Activated CD4-positive, CD25-positive, alpha-beta regulatory T cell treated with anti-CD3 and anti-CD28 coated beads, Interleukin-2, amount 50 U/mL, for 72 hours (primary cell): ENCODE measurements at places on chromosomes 4 and X.
A peak's percentile ranks its signal among the peaks of the same experiment; 100 is the strongest.

DNA sequence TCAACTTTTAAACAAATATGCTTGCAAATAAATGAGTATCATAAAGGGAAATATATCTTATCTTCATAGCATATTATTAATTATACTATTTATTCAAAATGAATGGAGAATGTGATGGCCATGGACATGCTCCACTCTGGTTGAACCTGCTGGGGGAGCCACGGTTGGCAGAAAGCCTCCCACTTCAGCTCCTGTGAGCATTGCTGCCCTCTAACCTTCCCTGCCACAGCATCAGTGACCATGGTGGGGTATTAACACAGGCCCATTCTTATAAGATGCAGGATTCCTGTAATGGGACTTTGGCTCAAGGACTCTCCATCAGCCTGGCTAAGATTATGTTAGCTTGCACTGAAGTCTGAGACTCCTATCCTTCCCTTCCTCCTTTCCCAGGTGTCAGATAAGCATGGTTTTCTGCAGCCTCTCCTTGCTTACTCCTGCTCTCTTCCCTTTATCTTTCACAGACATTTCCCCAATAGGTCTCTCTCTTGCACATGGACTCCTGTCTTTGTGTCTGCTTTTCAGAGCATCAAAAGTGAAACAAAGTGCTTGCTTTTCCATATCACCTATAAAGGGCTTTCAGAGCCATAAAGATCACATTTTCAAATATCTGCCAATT, 4.9 kb upstream of the ABRAXAS1 start:
- DNase-seq: no peak

- DNase-seq: no peak
These were observed 31.2 kb downstream of the PIGG start for GRCh38 chr4:530017-530781.

DNA sequence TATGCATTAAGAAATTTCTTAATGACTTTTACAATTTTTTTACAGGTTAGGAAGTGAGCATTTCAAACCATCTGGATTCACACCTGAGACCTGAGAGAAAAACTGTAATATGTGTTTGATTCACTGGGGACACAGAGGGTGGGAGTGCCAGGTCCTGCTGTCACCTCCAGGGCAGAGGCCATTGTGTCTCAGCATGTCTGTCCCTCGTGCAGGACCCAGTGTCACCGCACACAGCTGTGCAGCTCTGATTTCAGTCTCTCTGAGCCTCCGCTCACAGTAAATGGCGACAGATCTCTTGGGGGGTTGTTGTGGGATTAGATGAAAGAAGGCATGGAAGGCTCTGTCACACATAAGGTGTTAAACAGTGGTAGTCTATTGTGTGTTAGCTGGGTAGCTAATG, 23.0 kb upstream of the CLDN24 start:
- DNase-seq: no peak

DNA sequence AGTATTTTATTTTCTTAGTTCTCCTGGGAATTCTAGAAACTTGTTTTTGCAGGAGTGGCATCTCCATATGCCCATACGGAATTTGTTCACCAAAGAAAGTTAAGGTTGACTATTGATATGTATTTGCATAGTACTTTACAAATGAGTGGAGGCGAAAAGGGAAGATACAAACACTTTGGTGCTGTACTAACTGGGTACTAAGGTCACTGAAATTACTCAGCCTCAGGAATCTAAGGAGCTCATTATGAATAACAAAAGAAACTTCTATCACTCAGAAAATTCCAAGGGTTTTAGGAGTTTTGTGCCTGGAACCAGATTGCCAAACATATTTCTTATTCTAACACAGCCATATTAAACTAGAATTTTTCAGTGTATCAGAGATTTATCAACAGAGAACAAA, 27.4 kb upstream of the TMPRSS11B start:
- DNase-seq: no peak

DNA sequence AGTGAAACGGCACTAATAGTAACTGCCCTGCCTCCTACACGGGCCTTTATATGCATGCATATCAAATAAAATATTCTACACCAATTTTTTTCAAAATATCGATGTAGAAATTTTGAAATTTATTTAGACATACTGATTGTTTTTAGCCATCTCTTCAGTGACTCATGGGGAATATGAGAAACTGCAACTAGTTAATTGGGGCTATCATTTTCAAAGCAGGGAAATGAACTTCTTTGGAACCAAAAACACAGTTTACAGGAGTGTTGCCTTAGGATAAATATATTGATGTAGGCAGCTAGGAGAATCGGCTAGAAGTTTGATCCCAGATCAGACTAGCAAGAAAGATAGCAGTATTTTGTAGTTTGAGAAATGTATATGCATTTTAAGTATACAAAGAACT, 1010.8 kb upstream of the AGA start:
- no peak for DNase-seq

GRCh38 chrX:24371391-24371972, 11.0 kb downstream of the SUPT20HL1 start:
- peak; percentile 48 for DNase-seq

GRCh38 chr4:168773388-168774195, 236.5 kb downstream of the CBR4 start:
- no peak for DNase-seq

- peak; percentile 33 for DNase-seq
These were observed 877 bp downstream of the JAKMIP1 start for GRCh38 chr4:6199422-6199921.

DNA sequence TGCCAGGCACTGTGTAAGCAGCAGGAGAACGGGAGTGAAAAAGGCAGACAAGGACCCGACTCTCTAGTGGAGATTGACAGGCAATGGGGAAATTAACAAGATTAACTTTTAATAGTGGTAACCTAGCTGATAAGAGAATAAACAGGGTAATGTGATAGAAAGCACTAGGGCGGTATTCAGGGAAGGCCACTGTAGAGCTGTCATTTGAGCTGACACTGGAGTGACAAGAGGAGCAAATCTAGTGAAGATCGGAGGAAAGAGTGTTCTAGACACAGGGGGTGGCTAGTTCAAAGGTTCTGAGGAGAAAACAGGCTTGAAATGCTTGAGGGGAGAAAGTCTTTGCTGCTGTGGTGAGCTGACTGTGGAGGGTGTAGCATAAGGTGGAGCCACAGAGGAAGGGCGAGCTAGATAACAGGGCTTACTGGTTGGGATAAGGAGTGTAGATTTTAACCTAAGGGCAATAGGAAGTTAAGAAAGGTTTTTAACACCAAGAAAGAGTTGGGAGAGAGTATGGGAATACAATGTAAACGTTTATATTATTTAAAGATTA, 122.8 kb downstream of the SLC10A7 start:
- DNase-seq: no peak

DNA sequence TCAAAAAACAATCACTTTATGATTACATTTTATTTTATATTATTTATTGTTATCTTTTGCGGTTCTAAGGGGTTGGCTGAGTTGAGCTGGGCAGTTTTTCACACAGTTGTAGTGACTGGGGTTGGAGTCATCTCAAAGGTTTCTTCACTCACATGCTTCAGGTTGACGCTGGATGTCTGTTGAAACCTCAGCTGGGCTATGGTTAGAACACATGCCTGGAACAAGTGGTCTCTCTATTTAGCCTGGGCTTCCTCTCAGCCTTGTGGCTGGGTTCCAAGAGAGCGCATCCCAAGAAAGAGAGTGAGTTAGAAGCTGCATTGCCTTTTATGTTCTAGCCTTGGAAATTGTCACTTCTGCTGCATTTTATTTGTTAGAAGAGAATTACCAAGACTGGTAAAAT, 87.4 kb downstream of the CBLL2 start:
- DNase-seq: no peak

GRCh38 chr4:41639291-41639690, 101.3 kb downstream of the LIMCH1 start:
- DNase-seq: no peak

- no peak for DNase-seq
These were observed 390.6 kb downstream of the GPM6A start for GRCh38 chr4:175421506-175421905.

DNA sequence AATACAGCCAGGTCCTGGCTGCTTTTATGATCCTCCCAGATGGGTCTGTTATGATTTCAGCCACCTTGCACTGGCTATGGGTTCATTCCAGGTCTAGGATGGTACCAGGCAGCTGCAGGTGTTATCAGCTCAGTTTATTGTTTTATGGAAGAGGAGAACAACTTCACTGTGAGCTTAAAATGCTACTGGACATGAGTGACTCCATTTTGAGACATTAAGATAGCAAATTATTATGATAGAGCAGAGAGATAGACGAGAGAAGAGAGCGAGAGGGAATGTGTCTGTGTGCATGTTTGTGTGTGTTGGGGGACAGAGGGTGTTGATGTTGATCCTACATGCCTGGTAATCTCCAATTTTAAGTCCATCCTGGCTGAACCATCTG, 820.2 kb downstream of the FSTL5 start:
- no peak for DNase-seq

DNA sequence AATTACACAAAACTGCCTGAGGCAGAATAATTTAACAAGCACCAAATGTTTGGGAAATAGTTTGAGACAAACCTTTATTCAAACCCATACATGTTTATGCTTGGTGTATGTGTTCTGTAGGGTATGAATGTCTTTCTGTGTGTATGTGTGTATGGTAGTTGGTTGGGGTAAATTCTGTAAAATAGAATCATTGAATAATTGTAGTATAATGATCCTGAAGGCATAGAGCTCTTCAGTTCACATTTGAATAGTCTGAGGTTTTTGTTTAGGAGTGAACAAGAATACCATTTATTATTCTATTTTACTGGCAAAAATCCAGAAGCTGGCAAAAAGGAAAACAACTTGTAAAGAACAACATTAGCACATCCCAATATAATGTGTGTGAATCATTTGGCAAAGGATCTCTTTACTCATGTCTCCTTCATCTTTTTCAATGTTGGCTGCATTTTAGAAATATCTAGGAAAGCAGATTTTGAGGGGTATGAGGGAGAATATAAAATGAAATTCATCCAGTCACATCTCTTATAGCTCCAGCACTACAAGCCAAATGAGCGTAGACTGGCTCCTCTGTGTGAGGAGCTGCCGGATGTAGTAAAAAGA, 360.0 kb downstream of the CHIC1 start:
- no peak for DNase-seq

DNA sequence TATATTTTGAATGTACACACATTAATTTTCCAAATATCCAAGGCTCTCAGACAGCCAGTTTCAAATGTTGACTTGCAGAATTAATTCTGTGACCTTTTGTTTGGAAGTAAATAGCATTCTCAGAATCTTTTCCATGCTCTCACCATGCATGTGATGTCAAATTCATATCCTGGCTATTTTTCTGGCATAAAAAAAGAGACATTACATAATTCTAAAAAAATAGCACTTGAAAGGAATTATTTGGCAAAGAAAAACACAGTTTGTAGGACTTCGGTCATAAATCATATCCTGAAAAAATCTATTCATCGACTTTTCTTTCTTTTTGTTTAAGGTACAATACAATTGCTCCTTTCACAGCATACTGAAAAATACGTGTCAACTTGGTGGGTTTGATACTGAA, 111.2 kb downstream of the GLRA3 start:
- DNase-seq: no peak

DNA sequence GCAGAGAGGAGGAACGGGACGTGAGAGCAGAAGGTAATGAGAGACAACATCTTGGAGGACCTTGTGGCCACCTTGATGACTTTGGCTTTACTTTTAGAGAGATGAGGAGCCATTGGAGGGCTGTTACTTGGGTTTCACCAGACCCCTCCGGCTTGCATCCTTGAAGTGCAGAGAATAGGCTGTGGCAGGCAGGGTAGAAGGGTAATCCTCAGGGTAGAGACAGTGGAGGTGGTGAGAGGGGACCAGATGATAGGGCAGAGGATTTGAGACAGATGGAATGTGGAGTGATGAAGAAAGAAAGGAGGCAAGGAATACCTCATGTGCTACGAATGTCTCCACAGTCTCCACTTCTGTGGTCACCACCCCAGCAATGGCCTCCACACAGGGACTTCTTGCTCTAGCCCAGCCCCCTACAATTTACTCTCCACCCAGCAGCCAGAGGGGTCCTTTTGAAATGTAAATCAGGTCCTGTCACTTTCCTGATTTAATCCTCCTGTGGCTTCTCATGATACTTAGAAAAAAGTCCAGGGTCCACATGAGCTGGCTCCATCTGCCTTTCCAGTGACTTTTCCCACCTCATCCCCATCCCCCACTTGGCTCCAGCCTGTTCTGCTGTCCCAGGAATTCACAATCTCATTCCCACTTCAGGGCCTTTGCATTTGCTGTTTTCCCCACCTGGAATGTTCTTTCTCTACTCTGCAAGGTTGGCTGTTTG, 115.0 kb downstream of the PJA1 start:
- no peak for DNase-seq

DNA sequence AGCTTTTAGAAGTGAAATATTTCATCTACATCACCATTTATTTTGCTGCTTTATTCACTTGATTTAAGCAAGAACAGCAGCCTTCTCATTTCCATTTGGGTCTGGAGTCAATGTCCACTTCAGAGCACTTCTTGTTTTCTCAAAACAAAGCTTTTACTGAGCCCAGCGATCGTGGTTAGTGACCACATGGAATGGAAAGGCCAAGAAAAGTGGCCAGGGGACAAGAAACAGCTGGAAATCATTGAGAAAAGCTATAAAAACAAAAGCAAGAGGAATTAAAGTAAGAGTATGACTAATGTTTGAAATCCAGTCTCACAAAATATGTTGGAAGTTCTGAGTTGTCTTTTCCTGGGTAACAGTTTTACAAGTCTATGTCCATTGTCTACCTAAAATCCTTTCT, 328.4 kb upstream of the INTU start:
- DNase-seq: no peak

- no peak for DNase-seq
These were observed 97.2 kb upstream of the METTL14 start for GRCh38 chr4:118587946-118588345.

DNA sequence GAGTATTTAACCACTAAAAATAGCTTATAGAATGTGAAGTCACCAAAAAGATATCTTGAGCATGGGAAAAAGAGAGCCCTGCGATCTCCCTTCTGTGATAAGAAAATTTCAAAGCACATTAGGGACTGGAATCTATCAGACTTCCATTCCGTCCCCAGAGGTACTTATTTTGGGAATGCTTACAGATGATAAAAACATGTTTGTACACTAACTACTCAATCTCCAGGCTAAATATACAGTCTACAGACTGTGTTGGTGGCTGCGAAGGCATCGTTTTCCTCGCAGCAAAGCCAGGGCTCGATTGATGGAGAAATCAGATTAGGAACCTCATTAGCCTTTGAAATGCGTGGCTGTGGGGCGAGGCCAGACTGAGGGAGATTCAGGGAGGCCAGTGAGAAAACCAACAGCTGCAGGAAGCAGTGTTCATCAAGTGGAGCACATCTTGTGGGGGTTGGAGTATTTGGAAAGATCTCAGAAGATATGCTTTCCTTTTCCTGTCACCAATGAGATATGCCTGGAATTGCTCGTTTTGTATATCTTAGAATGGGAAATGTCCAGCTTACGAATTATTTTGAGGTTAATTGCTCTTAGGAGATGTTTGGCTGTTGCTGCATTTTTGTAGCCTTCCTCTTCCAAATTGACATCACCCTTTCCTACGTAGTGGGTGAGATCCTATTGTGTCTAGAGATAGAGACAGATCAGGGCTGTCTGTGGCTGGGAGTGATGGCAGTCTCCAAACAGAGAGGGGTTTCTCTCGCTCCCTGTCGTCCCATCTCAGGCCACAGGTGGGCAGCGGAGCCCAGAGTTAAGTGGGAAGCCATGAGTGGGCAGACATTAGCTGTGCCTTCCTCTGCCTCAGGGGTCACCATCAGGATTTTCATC, 224.9 kb upstream of the FAT1 start:
- no peak for DNase-seq
